ENCODE measurements at places on chromosomes 7 and 10.

GRCh38 chr7:69992938-69993337 is 394.7 kb downstream of the AUTS2 start:
- DNase-seq, result no peak

- no peak for DNase-seq
These were observed 435.4 kb downstream of the SUGCT start for GRCh38 chr7:40570223-40570622.

DNA sequence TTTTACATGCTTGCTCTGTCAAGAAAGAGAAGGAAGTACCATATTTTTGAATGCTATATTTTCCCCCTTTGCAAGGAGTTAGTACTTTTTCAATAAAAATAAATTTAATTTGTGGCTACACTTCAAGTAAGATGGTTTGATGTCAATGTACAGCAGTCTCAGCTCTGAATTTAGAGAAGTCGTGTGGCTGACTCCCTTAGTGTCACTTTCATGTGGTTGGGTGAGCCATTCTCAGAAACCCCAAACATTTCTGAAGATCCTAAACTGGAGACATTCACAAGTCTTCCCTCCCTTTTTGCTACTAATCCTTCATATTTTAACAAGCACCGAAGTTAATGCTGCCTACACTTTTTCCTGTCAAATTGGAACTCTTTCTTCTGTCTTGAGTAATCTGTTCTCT is 244.4 kb downstream of the DYNC1I1 start:
- no peak for DNase-seq

GRCh38 chr7:101635484-101635883 is 6.4 kb upstream of the MYL10 start:
- no peak for DNase-seq

- DNase-seq, result no peak
These were observed 395.9 kb downstream of the SORCS3 start for GRCh38 chr10:105037022-105037421.

- DNase-seq, result no peak
These were observed 66.8 kb downstream of the ADAM12 start for GRCh38 chr10:126321440-126321839.

- no peak for DNase-seq
These were observed 5.7 kb downstream of the DLX5 start for GRCh38 chr7:97018791-97019531.

GRCh38 chr7:106039486-106040060 is 72.5 kb downstream of the SYPL1 start:
- no peak for DNase-seq

DNA sequence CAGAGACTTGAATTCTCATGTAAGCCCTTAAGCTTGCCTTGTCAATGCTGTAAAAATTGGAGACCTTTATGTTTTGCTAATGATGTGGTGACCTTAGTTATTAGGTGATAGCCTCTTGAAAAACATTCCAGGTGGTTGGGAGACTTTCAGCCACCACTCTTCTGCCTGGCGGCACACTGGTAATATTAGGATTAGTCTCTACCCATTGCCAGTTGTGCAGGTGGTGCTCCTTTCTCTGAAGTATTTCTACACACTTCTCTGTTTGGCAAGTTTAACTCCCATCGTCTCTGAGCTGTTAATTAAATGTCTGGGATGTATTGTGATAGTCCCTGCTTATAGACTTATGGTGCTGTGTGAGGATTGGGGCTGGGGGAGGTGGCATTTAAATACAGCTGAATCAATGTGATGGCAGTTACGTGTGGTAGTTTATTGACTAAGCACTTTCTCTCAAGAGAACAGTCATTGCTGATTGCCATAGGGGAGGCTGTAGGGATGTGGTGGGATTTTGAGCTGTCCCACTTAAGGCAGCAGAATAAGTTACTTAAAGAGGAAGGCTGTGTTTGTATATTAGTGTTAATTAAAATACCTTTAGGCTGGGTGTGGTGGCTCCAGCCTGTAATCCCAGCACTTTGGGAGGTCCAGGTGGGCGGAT is 61.7 kb downstream of the DAGLB start:
- DNase-seq, result no peak

DNA sequence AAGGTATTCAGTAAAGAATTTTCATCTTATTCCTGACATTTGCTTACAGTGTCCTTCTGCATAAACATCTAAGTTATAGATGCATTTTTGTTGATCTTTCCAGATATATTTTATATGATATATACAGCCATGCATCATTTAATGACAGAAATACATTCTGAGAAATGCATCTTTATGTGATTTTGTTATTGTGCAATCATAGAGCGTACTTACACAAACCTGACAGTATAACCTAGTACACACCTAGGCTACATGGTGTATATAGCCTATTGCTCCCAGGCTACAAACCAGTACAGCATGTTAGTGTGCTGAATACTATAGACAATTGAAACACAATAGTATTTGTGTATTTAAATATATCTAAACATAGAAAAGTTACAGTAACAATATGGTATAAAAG is 642.0 kb downstream of the XPNPEP1 start:
- DNase-seq, result no peak

- DNase-seq, result no peak
These were observed 72.5 kb downstream of the CCDC6 start for GRCh38 chr10:59833810-59834209.

- no peak for DNase-seq
These were observed 139.1 kb upstream of the RHEB start for GRCh38 chr7:151658778-151659177.

GRCh38 chr10:98186681-98187080 is 52.2 kb downstream of the R3HCC1L start:
- DNase-seq, result no peak

- no peak for DNase-seq
These were observed 26.5 kb downstream of the ASNS start for GRCh38 chr7:97845622-97846203.

- no peak for DNase-seq
These were observed 449.4 kb downstream of the TNS3 start for GRCh38 chr7:47132471-47132870.

DNA sequence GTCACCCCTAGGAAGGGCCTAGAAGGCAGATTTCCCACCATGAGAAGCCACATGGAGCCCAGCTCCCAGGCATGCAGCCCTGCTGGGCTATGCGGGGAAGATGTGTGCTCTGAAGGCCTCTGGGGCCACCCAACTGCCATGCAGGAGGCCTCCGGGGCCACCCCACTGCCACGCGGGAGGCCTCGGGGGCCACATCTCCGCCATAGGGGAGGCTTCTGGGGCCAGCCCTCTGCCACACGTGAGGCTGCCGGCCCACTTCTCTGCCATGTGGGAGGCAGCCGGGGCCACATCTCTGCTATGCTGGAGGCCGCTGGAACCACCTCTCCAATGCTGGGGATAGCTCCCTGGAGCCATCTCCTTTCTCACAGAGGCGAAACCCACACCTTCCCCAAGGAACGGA is 451.8 kb downstream of the DNAJB6 start:
- DNase-seq, result no peak

DNA sequence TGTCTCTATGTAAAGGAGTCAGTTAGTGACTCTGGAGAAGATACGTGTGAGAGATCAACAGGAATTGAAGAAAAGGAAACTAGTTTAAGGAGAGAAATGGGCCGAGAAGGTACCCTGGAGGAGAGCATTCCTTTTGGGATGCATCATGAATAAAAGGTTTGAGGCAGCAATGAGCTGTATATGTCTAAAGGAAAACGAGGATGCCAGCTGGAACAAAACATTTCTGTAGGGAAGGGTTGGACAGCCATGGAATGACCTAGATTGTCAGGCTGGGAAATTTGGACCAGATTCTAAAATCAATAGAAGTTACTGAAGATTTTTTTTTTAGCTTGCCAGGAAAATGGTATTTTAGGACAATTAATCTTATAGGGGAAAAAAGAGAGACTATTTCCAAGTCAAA is 17.2 kb upstream of the MPP7 start:
- DNase-seq, result no peak

DNA sequence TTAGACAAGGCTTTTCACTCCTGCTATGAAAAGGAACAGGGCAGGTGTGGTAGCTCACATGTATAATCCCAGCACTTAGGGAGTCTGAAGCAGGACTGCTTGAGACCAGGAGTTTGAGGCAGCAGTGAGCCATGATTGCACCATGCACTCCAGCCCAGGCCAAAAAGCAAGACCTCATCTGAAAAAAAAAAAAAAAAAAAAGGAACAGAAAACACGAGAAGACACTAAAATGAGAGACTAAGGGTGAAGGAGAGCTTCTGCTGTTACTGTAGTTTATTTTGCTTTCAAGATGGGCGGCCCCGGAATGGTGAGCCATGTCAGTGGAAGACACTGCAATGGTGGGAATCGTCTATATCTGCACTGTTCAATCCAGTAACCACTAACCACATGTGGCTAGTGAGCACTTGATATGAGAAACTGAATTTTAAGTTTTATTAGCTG is 9.9 kb downstream of the PIP4K2A start:
- DNase-seq, result no peak

GRCh38 chr10:80276335-80276734 is 13.1 kb downstream of the MAT1A start:
- no peak for DNase-seq

DNA sequence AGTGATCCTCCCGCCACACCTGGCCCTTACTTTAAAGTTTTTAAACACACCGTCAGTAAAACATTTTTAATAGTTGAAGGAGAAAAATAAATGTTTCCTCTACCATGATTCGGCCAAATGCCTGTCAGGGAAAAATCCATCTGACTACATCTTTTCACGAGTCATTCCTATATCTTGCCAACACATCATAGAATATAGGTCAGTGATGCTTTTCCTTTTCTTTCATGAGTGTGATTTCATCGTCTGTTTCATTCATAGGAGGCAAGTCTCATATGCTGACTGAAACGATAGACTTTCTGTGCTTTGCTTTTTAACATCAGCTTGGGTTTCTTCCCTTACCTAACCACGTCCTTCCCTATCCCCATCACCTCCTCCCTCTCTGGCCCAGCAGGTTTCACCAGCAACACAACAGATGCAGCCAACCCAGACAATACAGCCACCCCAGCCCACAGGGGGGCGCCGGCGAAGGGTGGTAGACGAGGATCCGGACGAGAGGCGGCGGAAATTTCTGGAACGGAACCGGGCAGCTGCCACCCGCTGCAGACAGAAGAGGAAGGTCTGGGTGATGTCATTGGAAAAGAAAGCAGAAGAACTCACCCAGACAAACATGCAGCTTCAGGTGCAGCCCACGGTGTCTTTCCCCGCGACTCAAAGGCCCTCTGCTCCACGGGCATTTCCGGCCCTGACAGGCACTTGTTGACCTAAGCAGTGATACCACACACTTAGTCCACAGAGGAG is 149.2 kb downstream of the TRIL start:
- no peak for DNase-seq

- DNase-seq, result no peak
These were observed 10.3 kb downstream of the ITPRIP start for GRCh38 chr10:104327745-104328645.

DNA sequence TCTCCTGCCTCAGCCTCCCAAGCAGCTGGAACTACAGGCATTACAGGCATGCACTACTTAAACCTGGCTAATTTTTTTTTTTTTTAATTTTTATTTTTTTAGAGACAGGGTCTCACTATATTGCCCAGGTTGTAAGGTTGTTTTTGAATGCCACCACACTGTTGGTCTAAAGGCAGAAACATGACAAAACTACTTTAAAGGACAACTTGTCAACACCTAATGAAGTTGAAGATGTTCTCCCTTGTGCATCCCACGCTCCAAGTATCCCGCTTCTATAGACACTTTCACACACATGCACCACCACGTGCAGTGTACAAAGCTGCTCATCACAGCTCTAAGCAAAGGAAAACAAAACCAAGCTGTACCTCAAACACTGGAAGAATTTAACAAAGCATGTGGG is 226.4 kb downstream of the FGFR2 start:
- no peak for DNase-seq

DNA sequence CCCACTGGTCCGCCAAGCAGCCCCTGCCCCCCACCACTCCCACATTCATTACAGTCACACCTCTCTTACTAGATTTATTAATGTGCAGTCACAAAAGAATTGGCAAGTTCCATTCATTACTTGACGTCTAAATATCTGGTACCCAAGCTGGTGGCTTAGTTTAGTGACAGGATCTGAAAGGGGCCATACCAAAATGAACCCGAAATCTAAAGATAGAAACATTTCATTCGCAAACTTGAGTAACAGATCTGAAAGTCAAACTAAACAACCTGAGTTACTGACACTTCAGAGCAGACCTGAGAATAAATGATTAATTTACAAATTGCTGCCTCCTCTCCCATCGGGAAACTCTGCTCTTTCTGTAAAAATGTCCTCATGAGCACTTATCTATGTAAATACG is 53.4 kb downstream of the TNS3 start:
- no peak for DNase-seq

GRCh38 chr7:134533288-134533771 is 6.0 kb downstream of the AKR1B10 start:
- no peak for DNase-seq

DNA sequence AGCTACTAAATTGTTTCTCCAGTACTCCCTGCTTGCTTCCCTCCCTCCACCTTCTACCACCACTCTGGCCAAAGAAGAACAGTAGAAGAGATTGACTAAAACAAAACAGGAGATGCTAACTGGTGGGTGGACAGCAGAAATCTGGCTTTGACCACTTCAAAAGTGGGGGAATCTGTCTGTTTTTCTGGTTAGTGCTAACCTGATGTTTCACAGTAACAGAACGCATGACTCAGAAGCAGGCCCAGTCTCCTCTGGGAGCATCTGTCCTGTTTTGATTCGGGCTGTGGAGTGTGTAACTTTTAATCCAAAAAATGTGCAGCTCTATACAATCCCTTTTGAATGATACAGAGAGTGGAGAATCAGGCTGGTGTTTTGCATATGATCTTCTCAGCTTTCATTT is 32.7 kb upstream of the ZNF438 start:
- no peak for DNase-seq

- DNase-seq, result no peak
These were observed 48.6 kb upstream of the PPIF start for GRCh38 chr10:79298403-79299244.

DNA sequence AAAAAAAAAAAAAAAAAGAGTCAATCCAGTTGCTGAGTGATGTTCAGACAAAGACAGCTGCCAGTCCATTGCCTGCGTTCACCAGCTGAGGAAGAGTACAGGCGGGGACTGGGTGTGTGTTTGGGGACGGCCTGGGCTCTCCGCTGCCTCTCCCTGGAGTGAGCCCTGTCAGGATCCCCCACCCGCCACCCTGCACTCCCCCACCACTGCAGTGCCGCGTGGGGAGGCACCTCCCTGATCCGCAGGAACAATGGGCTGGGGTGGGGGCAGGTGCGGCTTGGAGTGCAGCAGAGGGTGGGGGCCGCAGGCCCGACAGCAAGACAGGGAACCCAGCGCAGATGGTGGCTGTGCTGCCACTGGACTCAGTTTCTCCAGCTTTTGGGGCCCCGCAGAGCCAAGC is 1.4 kb downstream of the HSPA12A start:
- DNase-seq, result no peak

- no peak for DNase-seq
These were observed 358.1 kb downstream of the SUGCT start for GRCh38 chr7:40492946-40493345.

DNA sequence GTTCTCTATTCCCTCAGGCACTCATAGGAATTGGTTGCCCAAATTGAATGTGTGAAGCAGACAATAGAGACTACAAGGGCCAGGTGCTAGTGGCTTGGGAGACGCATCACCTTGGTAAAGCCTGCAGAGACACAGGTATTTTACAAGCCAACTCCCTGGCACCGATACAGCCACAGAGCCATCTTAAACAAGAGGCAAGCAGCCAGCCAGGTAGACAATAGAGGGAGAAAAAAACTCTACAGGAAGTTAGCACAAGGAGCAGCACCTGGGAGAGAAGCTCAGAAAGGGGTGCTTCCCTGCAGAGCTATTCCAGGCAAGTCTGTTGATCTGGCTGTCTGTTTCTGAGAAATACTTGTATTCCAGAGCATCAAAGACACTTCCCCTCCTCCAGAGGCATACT is 43.0 kb upstream of the CDK1 start:
- DNase-seq, result no peak
